NCI-H1092 (cell line): ENCODE measurements at places on chromosomes 16 and 17.

- no peak for DNase-seq
Measured at GRCh38 chr17:58507123-58507634, 7.3 kb downstream of the MTMR4 start.

DNA sequence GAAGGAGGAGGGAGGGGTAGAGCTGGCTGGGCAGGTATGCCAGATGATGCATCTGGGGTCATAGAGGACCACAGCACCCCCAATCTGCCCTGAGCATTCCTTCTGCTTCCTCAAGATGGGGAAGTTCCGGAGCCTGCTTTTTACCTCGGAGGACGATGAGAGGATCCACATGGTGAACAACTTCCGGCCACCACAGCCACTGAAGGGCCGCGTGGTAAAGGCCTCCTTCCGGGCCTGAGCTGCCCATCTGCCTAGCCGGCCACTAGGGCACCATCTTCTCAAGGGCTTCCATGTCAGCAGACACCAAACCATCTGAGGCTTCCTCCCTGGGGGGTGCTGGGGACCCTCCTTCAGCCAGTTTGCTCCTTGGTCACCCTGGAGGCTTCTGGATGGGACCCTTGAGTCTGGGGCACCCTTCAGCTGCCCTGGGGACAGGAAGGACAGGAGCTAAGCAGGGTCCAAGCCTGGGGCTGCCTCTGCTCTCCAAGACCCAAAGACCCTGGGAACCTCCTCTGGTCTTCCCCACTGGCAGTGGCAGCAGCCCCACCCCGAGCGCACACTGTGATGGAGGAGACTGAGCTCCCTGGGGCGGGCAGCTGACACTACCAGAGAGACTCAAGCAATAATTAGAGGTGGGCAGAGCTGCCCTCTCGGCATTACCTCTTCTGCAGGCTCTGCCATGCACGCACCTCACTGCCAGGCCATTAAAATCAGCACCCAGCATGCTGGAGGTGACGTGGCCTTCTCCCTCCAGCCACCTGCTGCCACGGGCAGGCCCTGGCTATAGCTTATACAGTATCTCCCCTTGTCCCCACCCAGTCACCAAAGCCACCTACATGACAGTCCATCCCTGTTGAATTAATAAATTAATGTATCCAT is 9.3 kb downstream of the CA7 start:
- no peak for DNase-seq

DNA sequence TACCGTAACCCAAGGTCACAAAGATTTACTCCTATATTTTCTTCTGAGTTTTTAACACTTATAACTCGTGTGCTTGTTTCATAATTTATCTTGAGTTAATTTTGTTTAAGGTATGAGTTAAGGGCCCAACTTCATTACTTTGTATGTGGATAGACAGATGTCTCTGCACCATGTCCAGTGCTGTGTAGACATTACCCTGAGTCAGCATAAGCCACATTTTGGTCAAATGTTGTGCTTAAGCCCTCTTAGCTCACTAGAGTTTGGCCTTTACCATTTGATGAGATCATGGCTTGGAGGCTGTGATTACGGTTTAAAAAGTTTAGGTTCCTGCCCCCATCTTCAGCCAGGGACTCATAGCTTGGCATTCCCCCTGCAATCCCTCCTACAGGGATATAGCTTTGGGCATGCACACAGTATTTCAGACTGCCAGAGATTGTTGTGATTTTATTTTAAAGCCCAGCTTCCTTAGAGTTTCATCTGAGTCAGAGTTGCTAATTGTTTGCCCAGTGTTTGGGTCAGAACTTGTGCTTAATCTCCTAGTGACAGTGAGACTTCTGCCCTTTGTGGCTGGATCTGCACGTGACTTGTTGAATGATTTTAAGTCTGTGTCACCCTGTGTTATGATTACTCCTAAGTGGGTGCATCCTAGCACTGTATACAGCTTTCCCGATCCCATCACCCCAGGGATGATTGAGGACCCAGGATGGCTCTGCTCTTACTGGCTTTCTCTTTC is 393.1 kb downstream of the CNTNAP4 start:
- no peak for DNase-seq

GRCh38 chr17:17051380-17051779 is 9.1 kb downstream of the MPRIP start:
- DNase-seq: no peak

DNA sequence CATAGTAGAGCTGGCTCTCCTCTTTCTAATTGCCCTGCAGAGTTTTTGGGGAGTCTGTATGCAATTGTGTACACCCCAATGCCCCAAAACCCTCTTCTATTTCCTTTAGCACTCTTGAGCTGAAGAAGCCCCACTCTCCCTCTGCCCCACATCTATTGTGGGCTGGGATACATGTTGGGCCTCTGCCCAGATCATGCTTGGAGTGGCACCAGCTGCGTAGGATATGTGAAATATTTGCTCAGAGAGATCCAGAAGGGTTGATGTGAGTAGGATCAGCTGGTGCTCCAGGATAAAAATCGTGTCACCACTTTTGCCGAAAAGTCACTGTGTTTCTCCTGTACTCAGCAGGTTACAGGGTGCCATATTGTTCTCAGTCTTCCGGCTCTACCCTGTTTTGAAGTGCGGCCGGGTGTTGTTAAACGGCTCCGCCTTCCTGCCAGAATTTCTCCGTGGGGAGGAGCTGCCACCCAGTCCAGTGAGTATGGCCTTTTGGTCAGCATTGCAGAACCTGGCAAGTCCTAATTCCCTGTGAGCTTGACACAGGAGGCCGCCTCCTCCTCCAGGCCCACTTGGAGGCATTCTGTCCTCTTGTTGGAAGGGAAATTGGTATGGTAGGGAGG is 664.5 kb downstream of the WWOX start:
- DNase-seq: peak; percentile 71
